Subcutaneous preadipocyte (primary cell): ENCODE measurements at places on chromosomes 2 and 18. TPM values are rescaled to one million over a fixed set of nuclear protein-coding genes. Genes with fewer than 3 reads are reported as not detected.

HSPD1 gene
- total RNA-seq: 282 and 312 TPM in 2 replicates

UGT1A5 gene
- not detected in 2 replicates for total RNA-seq

KIAA2012 gene
- not detected in 2 replicates for total RNA-seq

AMER3 gene
- total RNA-seq: not detected in 2 replicates

PTCD3 gene
- 76.4 and 82.7 TPM in 2 replicates for total RNA-seq

NCKAP1 gene
- 128 and 143 TPM in 2 replicates for total RNA-seq

CUL3 gene
- total RNA-seq: 41.9 and 53.8 TPM in 2 replicates

GAREM1 gene
- total RNA-seq: 7.2 and 8.1 TPM in 2 replicates

IL1RL1 gene
- total RNA-seq: under 0.01 and 0.39 TPM in 2 replicates

GLI2 gene
- total RNA-seq: 2.6 and 17.4 TPM in 2 replicates

MC4R gene
- not detected in 2 replicates for total RNA-seq

PRKCE gene
- total RNA-seq: 11.8 and 18.8 TPM in 2 replicates

NT5C1B gene
- not detected in 2 replicates for total RNA-seq

FZD7 gene
- total RNA-seq: 5.1 and 7.0 TPM in 2 replicates

CIB4 gene
- not detected in 2 replicates for total RNA-seq

IL18R1 gene
- 0.73 and 2.2 TPM in 2 replicates for total RNA-seq

KIF5C gene
- total RNA-seq: under 0.01 and 0.20 TPM in 2 replicates

TSHZ1 gene
- 8.1 and 10.6 TPM in 2 replicates for total RNA-seq

DHX57 gene
- 21.3 and 27.0 TPM in 2 replicates for total RNA-seq

RAB6D gene
- total RNA-seq: under 0.01 TPM in 1 of 2 replicates, not detected in the other

CRYGD gene
- total RNA-seq: not detected in 2 replicates

DUSP19 gene
- total RNA-seq: 1.1 and 2.2 TPM in 2 replicates

FBXO48 gene
- 0.37 and 0.59 TPM in 2 replicates for total RNA-seq

ALPG gene
- not detected in 2 replicates for total RNA-seq

TBR1 gene
- under 0.01 TPM in 2 replicates for total RNA-seq

TMEM247 gene
- total RNA-seq: not detected in 2 replicates

PGAP1 gene
- 5.9 and 6.3 TPM in 2 replicates for total RNA-seq

ACTR1B gene
- 48.9 and 54.5 TPM in 2 replicates for total RNA-seq

NUP35 gene
- total RNA-seq: 15.8 and 27.8 TPM in 2 replicates

NAT8 gene
- not detected in 2 replicates for total RNA-seq

MAPRE3 gene
- total RNA-seq: 2.6 and 4.3 TPM in 2 replicates

PAIP2B gene
- 0.20 and 0.37 TPM in 2 replicates for total RNA-seq

OXER1 gene
- total RNA-seq: not detected in 2 replicates

KCNK3 gene
- total RNA-seq: under 0.01 TPM in 1 of 2 replicates, not detected in the other

HOXD1 gene
- total RNA-seq: not detected in 2 replicates

FNDC4 gene
- total RNA-seq: 8.4 and 11.0 TPM in 2 replicates

PTPN2 gene
- 26.5 and 29.7 TPM in 2 replicates for total RNA-seq

FHOD3 gene
- total RNA-seq: 1.1 and 1.6 TPM in 2 replicates

NFE2L2 gene
- 46.1 and 60.6 TPM in 2 replicates for total RNA-seq

FSHR gene
- total RNA-seq: not detected in 2 replicates

C2orf78 gene
- total RNA-seq: not detected in 2 replicates

TRPM8 gene
- total RNA-seq: 0.20 and 0.73 TPM in 2 replicates

LYPD6 gene
- total RNA-seq: under 0.01 TPM in 2 replicates

SP5 gene
- total RNA-seq: not detected in 2 replicates

TXNDC2 gene
- total RNA-seq: under 0.01 TPM in 1 of 2 replicates, not detected in the other

MCEE gene
- total RNA-seq: 18.6 and 19.1 TPM in 2 replicates

PCBP1 gene
- 43.4 and 46.9 TPM in 2 replicates for total RNA-seq
